ENCODE measurements at places on chromosomes 5 and 9.

DNA sequence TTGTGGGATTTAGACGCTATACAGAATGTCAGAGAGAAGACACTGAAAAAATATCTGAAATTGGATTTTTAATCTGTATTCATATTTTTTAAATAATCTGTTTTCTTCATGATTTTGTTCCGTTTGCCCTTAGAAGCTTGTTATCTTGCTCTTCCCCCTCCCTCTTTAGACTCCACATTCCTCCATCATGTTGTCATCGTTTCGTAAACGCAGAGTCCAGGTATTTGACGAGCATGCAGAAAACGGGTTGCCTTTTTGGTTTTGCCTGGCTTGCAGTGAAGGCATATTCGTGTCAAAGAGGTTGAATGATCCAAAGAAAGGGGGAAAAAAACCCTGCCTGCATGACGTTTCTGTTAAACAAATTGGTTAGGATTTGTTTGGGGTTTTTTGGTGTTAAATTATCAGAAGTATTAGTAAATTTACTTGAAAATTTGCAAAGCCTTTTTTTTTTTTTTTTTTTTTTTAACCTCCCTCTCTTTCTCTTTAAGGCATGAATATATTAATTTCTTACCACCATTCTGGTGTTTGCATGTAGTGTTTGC is 2.9 kb downstream of the SPTAN1 start:
- DNase-seq: no peak

GRCh38 chr5:38329132-38329715 is 70.9 kb downstream of the EGFLAM start:
- DNase-seq: no peak

DNA sequence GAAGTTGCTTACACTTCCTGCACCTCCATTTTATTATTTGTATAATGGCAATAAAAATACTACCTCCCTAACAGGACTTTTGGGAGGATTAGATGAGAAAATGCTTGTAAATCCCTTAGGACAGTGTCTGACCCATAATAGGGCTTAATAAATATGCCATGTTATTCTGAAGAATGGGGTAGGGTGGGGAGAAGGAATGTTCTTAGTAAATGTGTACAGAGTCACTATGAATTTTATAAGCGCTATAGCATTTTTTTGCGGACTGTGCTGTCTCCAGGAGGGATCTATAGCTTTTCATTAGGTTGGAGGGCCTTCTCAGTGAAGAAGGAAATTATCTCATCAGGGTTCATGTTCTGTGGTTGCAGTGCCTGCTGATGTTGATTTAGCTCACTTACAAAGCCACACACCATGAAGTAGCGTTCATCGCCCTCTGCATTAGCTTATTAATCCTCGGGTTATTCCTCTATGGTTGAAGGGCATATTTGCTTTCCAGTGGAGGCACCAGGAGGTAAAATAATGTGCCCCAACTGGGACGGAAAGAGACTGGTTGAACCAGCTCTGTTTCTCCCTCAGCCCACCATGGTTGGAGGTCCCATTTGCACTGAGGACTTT is 497.1 kb downstream of the ARHGEF28 start:
- no peak for DNase-seq

DNA sequence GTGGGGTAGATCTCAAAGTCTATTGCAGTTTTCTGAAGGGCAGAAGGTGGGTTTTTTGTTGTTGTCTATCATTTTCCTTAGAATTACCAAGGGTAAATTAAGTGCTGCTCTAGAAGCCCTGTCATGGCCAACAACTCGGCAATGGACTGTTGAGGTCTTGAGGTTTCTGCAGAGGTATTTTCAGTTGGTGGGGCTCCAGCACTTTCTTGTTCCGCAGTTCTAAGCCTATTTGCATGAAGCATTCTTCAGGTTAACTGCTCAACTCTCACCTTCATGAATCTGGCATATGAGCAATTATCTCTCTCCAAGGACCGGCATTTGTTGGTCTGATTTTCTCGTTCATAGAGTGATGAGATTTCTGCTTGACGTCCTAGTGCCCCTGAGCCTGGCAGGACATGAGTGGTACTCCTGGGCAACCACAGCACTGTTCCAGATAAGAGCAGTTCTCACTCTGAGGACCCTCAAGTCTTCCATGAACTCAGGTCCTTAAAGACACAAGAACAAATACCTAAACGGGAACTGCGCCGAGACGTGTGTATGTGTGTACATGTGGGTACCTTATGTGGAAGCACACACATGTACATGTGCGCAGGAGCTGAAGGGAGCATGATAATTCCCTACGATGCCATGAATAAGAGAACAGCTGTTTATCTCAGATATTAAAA is 544.5 kb downstream of the CSNK1G3 start:
- DNase-seq: no peak

GRCh38 chr5:84292000-84292642 is 92.6 kb downstream of the EDIL3 start:
- DNase-seq: no peak

DNA sequence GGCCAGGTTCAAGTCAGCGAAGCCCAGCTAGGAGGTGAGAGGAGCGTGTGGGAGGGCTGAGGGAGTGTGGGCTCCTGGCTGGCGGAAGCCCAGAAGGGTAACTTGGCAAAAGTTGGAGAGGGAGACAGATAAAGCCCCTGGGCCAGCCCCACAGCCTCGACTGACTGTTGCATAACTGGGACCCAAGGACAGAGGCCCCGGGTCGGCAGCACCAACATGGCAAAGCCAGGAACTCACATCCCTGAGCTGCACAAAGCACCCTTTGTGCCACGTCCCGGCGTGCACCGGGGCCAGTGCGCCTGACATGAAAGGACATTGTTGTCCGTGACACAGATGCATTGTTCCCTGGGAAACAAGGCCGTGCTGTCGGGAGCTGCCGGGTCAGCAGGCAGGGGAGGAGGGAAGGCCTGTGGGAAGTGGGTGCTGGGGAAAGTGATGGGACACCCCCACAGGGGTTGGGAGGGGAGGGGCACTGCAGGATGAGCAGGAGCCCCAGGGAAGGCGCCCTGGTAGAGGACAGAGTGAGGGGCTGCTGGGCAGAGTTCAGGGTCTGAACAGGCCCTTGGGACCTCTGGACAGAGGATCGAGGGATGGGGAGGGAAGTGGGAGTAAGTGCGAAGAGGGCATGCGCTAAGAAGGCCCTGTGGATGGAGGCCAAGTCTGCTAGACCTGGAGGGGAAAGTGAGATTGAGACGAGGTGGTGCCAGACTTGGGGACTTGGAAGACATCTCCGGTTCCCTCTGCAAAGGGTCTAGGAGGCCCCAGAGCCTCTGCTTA is 13.0 kb upstream of the DPM2 start:
- DNase-seq: no peak

GRCh38 chr9:92739346-92739970 is 25.2 kb downstream of the BICD2 start:
- no peak for DNase-seq

DNA sequence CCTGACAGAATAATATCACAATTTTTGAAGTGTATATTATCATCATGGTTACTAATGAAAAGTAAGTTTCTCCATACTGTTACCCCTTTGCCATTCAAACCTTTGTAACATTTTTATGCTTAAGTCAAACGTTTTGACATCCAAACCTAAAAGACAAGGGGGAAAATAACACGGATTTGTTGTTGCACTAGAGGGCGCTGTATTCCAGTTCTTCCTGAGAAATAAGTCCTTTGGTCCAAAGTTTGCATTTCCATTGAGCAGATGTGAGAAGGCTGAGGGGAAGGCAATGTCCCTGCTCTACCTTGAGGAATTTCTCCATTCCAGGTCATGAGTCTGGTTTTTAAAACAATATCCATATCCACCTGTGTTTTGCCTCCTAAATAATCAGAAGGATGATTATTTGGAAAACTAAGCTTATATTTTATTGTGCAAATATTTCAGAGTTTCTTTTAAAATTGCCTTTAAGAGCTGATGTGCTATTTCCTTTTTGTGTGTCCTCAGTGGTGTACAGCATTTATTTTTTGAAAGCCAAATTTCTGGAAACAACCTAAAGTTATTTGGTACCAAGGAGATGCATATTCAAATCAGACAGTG is 9.7 kb downstream of the LECT2 start:
- DNase-seq: peak; percentile 70

DNA sequence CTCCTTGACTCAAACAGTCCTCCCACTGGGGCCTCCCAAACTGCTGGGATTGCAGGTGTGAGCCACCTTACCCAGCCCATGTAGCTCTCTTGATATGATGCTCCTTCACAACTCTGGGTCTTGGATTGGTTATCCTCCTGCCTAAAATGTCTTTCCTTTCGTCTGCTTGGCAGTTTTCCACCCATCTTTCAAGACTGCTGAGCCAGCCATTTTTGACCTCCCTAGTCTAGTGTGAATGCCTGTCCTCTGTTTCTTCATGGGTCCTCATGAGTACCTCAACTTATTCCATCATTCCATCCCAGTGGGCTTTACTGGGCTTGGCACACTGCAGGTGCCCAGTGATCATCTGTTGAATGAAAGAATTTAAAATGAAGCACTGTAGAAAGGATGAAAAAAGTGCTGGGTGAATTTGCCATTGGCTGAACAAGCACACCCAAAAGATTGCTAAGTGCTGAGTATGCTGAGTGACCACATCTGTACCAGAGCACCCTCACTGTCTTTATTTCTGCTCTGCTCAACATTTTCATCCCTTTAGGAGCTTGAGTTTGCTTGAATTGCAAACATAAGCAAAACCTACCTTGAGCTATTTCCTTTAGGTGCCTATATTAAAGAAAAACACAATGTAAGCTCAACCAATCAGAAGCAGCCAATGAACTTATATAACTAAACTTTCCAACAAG is 84.8 kb upstream of the FAM169A start:
- DNase-seq: no peak

DNA sequence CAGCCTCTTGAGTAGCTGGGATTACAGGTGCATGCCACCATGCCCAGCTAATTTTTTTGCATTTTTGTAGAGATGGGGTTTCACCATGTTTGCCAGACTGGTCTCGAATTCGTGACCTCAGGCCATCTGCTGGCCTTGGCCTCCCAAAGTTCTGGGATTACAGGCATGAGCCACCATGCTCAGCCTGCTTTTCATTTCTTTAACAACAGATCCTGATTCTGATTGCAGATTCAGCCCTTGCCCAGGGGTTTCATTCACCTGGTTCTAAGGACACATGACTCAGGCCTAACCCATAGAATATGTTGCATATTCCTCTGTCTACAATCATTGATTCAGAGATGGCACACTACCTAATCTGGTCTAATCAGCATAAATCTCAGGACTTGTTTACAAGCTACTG is 56.1 kb upstream of the CCDC112 start:
- DNase-seq: no peak

- no peak for DNase-seq
These were observed 54.4 kb upstream of the AFAP1L1 start for GRCh38 chr5:149217096-149217802.

- no peak for DNase-seq
These were observed 108.2 kb downstream of the HTR1A start for GRCh38 chr5:63854076-63854475.

- DNase-seq: no peak
These were observed 36.0 kb downstream of the DOCK8 start for GRCh38 chr9:250625-251024.

DNA sequence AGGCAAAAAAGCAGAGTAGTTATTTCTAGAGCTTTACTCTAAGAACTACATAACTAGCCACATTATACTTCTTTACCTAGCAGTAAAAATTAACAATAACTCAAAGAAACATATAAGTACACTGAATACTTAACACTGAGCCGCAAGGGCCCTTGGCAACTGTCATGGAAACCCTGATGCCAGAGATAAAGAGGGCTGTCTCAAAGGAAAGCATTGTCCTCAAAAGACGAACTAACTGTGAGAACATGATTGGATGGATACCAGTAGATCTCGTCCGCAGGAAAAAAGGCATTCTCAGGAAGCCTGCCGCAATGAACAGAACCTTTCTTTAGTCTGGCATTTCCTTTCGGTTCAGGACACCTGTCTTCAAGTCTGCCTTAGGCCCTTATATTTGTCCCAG is 379.0 kb upstream of the SLC30A5 start:
- DNase-seq: no peak

GRCh38 chr5:41707853-41708603 is 162.2 kb downstream of the OXCT1 start:
- peak; percentile 15 for DNase-seq

- no peak for DNase-seq
These were observed 1.6 kb downstream of the HAPLN1 start for GRCh38 chr5:83718936-83719495.

- DNase-seq: no peak
These were observed 78.6 kb upstream of the FBXL7 start for GRCh38 chr5:15421381-15421780.

- peak; percentile 34 for DNase-seq
These were observed 37.5 kb upstream of the RGMB start for GRCh38 chr5:98735806-98736507.

DNA sequence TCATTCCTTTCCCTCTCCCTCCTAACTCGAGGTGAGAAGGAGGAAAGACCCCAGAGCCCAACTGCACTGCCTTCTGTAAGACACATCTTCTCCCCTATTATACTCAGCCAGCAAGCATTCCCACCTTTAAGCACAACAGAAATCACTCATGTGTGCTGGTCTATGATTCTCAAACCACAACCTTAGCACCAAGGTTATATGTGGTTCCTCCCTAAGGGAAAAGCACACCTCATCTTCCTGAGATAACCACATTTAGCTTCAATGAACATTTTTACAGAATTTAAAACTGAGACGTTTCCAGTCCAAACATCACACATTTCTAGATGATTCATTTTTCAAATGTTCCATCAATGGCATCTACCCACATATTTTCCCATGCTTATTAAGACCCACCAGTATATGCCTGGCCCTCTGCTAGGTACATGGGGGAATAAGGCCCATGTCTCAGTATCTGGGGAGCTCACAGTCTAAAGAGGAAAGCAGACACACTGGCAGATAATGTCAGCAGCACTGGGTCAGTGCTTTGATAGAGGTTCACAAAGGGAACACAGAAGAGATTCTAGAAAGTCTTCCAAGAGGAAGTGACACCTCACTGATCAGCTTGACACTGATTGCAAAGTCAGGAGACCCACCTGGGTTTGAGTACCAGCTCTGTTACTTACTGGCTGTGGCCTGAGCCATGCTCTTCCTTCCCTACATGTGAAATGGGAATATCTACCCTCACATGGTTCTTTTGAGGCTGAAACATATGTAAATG is 245.4 kb downstream of the DENND1A start:
- no peak for DNase-seq

DNA sequence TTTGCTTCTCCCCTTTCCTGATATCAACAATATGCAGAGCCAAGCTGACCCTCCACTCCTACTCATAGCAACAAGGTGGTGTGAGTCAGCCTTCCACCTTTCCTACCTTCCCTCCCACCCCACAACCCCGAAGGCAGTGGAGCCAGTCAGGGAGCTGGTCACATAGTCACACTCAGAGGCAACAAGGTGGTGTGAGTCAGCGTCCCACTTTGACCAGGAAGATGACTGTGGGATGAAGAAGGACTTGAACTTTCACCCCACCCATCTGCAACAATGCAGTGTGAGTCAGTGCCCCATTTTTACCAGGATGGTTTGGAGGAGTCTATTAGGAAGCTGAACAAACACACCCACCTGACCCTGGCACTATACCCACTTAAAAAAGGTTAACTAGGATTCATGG is 30.1 kb upstream of the ZNF782 start:
- DNase-seq: no peak

DNA sequence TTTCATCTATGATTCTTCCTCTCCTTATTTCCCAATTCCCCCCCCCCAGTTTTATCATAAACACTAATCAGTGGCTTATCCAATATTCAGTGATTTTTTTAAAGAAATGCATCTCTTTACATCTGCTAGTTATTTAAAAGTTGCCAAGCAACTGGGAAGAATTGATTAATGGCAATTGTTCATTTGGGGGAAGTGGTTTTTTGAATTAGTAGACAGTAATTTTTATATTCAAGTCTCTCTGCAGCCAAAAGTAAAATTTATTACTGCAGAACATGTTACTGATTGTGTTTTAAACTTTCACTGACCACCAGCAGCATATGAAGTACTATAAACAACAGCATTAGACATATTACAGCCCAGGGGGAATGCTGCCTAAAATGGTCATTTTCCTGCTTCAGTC is 308.8 kb upstream of the NREP start:
- peak; percentile 73 for DNase-seq

Measured in fibroblast of skin of left quadriceps (primary cell).